ENCODE measurements at places on chromosomes 1 and 21.
A peak's percentile ranks its signal among the peaks of the same experiment; 100 is the strongest.

GRCh38 chr21:45427331-45428271, 22.6 kb downstream of the COL18A1 start:
- no peak for DNase-seq

GRCh38 chr1:70387507-70387906, 23.6 kb upstream of the CTH start:
- peak; percentile 66 for DNase-seq

DNA sequence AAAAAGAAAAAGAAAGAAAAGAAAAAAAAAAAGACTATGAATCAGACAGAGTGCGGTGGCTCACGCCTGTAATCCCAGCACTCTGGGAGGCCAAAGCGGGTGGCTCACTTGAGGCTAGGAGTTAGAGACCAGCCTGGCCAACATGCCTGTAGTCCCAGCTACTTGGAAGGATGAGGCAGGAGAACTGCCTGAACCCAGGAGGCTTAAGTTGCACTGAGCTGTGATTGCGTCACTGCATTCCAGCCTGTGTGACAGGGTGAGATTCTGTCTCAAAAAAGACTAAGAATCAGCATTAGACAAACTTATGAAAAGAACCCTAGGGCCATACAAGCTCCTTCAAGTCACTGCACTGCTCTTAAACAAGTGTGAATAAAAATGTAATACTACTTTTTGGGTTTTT, 16.9 kb downstream of the PSMB4 start:
- DNase-seq, result no peak

GRCh38 chr1:230109066-230109465, 42.0 kb downstream of the GALNT2 start:
- DNase-seq, result no peak

- DNase-seq, result no peak
Observed at GRCh38 chr21:44724196-44724595, 12.8 kb upstream of the TSPEAR start.

DNA sequence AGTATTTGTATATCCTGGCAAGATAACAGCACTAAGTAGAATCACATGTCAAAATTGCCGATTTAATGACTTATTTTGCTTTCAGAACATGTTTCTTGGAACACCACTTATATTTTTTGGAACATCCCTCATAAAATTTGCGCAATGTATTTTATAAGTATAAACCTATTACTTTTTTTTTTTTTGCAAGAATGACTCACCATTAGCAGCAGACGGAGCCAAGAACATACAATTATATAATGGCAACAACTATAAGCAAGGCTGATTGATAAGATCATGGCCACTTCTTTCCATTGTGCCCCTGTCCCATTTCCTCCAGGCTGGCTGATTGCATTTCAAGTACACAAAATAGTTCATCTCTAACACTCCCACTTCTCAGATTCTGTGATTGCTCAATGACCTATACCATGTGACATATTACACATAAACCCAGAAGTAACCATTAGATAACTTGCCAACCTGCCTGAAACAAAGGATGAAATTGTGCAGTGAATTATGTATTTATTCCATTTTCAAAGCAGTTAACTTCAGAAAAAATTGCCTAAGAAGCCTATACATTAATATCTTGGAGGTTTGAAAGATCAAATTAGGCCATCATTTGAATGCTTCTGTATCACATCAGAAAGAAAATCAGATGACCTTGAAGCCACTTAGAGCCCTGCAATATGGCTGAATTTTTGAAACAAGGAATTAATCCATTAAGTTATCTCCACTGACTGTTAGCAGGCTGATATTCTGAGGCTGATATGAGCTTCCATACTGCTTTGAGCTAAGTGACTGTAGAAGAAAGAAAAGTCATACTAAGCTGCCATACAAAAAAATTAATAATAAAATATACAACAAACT, 77.8 kb upstream of the PRMT6 start:
- no peak for DNase-seq

- no peak for DNase-seq
Observed at GRCh38 chr1:44405798-44406736, 1.0 kb downstream of the RNF220 start.
